ENCODE measurements at places on chromosomes 13 and 19.

DNA sequence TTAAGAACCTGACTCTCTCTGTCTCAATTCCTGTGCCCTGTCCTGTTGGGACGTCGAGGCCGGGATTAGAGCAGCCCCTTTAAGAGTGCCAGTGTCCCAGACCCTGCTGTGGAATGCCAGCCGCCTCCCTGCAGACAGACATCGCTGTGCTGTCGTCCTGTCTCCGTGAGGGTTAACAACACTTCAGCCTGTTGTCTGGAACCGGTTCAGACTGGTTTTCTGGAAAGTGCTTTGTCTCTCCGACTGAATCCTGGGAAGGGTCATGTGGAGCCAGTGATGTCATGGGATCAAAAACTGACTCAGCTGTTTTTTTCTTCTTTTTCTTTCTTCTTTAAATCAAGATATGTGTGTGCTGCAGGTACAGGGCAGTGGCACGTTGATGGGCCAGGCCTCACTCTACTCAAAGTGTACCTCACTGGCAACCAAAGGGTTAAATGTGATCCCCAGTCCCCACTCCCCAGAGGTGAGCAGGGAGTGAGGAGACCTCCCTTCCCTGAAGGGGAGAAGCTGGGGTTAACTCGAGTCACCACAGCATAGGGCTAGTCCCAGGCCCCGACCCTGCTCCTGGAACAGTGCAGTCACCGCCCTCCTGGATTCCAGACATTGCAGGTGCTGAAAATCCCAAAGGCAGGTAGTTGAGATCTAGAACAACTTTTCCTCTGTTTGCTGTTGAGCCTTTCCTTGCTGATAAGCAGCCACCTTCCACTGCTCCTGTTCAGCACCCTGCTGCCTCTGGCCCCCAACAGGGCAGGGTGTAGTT is 50.8 kb downstream of the TSSK6 start:
- no peak for DNase-seq

DNA sequence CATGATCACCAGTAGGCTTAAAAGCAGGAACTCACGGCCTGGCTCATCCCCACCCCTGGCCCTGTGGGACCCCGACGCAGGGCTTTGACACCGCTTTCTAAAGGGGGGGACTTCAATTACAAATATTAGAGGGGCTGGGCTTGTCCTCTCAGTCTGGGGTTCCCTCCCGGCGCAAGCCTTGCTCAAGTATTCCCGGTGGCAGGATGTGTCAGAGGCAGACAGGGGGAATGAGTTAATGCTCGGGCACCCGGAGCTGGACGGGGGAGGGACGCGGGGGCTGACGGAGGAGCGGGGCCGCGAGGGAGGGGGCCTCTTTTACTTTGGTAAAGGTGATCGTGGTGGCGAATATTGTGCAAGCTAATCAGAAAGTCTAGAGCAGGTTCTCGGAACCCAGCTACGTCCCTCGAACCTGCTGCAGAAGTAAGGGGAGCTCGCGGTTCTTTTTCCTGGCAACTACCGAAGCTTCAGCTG is 1.1 kb downstream of the FGF14 start:
- DNase-seq, result no peak

DNA sequence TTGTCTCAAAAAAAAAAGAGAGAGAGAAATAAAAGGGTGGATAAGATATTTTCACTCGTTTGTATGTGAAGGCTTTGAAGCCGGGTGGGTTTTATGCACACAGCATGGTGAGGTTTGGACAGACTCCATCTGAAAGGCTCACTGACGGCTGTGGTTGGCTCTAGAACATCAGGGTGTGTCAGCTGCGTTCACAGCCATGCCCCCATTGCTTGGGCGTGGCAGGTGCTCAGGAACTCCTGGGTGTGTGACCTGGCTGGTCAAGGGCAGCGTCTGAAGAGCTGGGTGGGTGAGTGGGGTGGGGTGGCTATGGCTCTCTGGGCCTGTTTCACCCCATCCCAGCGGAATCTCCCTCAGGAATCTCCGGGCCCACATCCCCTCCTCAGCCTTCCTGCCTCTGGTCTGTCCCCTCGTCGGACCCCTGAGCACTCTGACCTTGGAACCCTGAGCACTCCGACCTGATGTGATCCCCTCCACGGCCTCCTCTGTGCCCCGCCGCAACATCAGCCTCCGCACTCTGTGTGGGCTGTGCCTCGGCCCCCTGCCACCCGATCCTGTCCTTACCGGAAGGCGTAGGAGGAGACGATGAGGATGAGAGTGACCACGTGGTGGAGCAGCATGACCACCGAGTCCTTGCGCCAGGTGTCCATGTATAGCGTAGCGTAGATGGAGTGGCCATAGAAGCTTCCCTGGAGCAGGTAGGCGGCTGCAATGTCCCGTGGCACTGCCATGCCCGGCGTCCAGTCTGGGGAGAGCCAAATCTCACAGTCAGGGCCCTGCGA is 12.2 kb downstream of the CERS1 start:
- no peak for DNase-seq

DNA sequence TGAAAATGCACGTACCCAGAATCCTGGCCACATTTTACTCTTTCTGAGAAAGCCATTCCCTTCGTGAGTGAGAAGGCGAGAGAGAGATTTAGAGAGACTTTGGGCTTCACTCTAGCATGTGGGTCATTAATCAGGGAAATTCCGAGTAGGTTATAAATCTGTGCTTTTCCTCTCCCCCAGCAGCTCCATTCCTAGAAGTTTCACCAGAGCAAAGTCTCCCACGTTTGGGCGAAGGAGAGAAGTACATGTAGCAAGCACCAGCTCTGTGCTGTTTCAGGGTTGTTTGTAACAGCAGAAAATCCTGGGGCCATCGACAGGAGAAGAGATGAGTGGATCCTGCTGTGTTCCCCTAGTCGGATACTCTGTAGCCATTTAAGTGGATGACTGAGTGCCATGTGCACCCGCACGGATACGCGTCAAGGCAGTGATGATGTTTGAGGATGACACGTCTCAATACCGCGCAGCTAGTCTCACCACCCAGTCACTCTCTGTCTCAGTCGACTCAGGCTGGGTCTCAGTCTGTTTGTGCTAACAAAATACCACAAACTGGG is 131.8 kb upstream of the PEG3 start:
- DNase-seq, result no peak

DNA sequence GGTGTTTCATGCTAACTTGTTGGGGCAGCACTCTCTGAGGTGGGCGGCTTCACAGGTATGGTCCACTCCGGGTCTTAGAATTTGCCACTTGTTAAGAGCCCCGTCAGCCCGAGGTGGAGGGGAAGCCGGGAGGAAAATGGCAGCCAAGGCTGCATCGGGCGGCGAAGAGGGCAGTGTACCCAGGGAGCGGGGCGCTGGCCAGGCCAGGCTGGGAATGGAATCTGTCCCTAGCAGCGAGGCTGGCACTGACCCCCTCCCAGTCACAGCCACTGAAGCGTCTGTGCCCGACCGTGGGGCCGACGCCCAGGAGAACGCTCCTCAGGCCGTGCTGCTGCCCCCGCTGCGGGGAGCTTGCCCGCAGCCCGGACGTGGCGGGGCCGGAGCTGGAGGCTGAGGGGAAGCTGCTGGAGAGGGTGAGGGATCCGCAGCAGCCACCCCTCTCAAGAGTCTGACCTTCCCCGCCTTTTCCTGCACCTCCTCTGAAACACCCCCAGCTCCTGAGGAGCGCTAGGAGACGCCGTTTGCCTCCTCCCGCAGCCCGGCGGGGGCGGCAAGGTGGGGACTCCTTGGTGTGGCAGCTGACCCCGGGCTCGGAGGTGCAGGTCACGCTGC is 313.8 kb upstream of the SPRY2 start:
- no peak for DNase-seq
